ENCODE measurements at places on chromosomes 4 and X. TPM values are rescaled to one million over a fixed set of nuclear protein-coding genes. Genes with fewer than 3 reads are reported as not detected.

DNA sequence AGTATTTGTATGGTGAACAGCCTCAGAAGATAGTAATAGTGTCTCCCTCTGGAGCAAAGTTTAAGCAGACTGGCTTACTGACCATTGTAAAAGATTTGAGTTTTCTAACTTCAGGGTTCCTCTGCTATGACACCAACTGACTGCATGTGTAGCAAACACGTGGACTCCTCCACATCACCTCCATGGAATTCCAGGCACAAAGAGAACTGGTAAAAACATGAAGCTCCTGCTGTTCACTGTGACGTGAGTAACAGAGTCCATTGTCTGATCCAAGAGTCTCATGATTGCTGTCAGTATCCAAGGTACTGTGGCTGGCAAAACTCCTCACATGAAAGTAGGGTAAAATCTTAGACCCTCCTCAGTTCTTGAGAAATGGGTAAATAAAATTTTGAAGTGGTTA lies 107.6 kb upstream of the FAM9B start:
- DNase-seq, result no peak

- no peak for DNase-seq
These were observed 568.0 kb downstream of the PDHA2 start for GRCh38 chr4:96407738-96408463.

PABPC4L gene
- 8.2 TPM for total RNA-seq

DNA sequence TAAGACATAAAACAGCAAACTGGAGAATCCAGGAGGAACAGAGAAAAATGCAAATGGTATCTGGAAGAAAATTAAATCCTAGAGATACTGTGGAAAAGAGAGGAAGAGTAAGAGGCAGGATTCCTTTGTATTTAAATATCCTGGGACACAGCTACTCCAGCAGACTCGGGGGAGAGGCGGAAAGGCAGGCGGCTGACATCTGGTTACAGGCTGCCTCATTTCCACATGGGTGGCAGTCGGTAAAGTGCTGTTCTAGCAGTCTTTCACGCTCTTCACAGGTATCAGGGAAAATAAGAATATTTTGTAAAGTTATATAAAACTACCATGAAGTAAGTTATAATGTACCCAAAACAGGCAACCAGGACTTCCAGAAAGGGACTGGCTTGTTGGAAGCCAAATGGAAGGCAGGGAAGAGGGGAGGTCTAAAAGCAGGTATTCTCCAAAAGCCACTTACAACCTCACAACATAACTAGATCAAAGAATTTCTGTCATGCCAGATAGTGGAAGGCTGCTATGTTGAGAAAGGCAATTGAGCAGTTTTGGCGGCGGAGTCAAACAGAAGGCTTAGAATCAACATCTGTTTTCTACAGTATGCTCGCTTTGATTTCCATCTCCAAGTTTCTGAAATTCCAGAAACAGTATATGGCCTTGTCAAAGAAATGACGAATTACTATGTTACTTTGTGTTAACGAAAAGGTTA lies 1.3 kb upstream of the TIGD2 start:
- no peak for DNase-seq

AMOT gene
- total RNA-seq, result 18.7 TPM

HERC6 gene
- total RNA-seq, result 4.9 TPM

DNA sequence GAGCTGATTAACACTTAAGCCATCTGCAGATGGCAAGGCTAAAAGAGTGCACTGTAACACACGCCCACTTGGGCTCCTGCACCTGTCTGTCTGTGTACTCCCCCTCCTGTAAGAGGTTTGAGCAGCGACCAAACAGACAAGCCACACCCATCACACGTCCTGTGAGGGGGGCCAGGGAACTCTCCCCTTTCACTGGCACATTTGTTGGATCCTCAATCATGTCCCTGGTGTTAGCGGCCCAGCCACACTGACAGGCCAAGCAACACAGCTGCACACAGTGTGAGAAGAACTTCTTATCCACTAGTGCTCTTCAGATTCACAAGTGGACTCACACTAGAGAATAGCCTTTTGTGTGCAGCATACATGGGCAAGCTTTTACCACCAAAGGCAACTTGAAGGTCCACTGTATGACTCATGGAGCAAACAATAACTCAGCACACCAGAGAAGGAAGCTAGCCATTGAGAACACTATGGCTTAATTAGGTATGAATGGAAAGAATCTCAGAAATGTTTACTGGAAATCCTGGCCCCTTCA lies 29.1 kb upstream of the UTP14A start:
- DNase-seq, result no peak

DNA sequence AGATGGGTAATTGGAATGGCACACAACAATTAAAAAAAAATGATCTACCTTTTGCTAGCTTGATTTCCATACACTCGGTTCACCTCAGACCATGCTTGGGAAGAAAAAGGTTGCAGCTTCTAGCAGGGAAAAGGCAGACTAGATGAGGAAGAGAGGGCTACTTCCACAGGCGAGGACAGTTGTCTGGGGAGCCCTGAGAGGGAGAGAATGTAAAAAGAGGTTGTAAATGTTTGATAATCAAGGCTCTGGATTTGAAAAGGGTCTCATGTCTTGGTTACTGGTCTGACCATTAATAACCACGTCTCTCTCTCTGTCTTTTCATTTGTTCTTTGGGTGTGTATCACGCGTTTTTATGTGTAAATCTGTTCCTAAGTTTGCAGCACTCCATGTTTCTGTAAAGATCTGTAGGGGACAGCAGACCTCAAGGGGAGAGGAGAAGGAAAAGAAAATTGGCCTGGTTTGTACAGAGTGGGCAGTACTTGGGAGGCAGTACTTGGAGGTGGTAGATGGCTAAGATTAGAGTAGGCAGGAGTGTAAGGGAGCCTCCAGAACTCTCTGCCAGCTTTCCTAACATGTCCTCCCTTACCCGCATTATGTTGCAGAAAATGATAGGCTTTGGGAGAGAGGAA lies 750 bp downstream of the ARMCX5 start:
- peak; percentile 9 for DNase-seq

GRCh38 chr4:56245547-56246232 lies 141.6 kb downstream of the AASDH start:
- DNase-seq, result no peak

GRCh38 chr4:107666134-107666533 lies 53.9 kb downstream of the PAPSS1 start:
- DNase-seq, result peak; percentile 47

H2BW2 gene
- not detected for total RNA-seq

DNA sequence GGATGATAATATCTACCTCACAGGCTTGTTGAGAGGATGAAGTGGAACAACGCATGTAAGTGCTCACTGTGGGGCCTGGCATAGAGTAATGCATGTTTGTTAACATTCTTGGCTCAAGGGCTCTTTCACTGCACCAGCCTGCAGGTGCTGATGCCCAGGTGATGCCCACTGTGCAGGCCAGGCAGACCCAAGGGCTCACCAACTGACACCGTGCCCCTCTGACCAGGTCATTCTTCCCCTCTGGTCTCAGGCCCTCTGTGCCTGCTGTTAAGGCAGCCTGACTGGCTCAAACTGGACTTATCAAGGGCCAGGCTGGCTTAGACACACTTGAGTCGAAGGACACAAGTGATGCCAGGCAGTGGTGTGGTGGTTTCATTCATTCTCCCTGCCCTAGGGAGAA lies 90.5 kb downstream of the PJA1 start:
- DNase-seq, result no peak

GRCh38 chrX:25144043-25144940 lies 128.5 kb upstream of the ARX start:
- peak; percentile 10 for DNase-seq

- no peak for DNase-seq
These were observed 369.4 kb downstream of the GASK1B start for GRCh38 chr4:157803421-157803820.

- no peak for DNase-seq
These were observed 23.4 kb downstream of the LANCL3 start for GRCh38 chrX:37594755-37595382.

BMPR1B gene
- 4.5 TPM for total RNA-seq

EGF gene
- total RNA-seq, result 3.5 TPM

DNA sequence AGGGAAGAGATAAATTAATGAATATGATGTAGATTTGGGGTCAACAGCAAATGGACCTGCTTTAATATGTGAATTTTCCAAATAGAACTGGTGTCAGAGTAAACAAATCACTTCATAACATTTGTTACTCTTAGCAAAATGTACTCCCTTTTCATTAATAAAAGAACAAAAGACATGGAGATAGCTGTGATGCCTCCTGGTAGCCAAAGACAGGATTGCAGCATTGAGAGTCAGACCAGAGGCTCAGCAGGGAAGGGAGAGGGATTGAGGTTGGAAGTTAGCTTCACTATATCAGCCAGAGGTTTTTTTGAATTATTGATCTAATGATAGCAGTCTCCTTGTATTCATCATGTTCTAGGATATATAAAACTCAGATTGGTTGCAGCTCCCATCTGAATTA lies 17.4 kb upstream of the RAB40A start:
- DNase-seq, result no peak

- no peak for DNase-seq
These were observed 48.6 kb downstream of the FAM53A start for GRCh38 chr4:1635464-1635863.

GRCh38 chr4:1535926-1536578 lies 129.8 kb upstream of the NKX1-1 start:
- DNase-seq, result no peak

DNA sequence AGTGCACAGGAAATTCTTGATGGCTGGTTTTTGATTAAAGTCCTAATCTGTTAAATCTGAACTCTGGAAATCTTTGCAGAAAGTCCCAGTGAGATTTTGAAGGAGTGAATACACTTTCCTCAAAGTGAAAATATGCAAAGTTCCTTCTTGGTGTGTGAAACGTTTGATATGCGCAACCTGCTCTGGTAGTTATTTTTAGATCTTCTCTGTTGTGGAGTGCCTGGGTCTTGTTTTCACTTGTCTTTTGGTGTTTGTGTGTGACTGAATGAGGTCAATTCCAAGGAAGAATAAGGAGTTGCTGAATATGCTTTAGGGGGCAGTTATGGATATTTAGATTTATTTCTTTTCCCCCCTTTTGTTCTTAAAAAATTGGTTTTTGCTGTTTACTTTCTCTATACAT lies 41.7 kb downstream of the SCML1 start:
- no peak for DNase-seq

GYG2 gene
- total RNA-seq, result 10.7 TPM

DNA sequence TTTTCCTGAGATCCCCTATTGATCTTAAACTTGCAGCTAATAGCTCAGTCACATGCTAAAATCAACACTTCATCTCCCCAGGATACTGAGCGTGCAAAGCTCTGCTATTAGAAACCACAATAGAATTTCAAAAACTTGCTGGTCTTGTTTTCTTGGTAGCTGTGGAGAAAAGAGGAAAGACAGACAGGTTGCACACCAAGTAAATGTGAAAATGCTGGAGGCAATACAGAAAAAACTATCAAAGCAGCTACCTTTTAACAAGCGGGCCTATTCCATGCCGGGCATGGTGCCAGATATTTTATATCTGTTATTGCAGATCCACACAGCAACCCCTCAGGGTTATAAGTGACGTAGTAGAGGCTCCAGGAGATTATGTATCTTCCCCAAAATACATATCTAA lies 171.9 kb downstream of the DCTD start:
- no peak for DNase-seq

- DNase-seq, result no peak
These were observed 478 bp upstream of the PLXNA3 start for GRCh38 chrX:154457491-154458115.

DNA sequence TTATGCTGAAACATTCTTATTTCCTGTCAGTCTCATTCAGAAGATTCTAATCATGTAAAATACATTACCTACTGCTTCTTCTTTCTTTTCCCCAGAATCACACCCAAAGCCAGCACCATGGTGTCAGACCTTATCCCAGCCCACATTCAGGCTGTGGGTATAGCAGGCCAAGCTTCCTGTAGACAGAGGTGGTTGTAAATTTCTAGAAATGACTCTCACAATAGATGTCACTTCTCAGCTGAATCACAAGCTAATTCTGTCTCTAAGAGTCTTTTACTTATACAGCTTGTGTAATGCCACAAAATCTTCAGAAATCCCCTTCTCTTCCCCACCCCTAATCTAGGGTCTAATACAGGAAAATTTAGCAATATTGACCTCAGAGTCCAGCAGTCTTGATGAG lies 239.6 kb downstream of the PARM1 start:
- DNase-seq, result no peak

GRCh38 chr4:108779958-108780357 lies 17.1 kb upstream of the ETNPPL start:
- no peak for DNase-seq

- no peak for DNase-seq
These were observed 15.0 kb upstream of the TLR1 start for GRCh38 chr4:38819569-38819968.

DNA sequence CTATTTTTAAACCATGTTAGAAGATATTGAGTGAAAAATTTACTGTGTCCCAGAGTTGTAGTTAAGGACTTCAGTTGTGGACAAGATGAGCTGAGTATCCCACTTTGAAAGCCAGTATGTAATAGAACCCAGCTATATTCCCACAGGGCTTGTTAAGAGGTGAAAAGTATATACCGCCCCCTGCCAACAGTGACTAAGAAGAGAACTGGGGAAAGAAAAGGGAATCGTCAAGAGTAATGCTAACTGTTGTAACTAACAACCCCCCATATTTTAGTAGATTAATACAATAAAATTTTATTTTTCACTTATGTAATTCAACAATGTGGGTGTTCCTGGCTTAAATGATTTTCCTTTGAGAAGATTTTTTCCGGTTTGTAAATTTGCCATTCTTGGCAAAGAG lies 250.4 kb upstream of the GIMD1 start:
- no peak for DNase-seq

Measured in skin of body (tissue), 3 donors.